Suppressor macrophage treated with lipopolysaccharide for 4 hours (primary cell): ENCODE measurements at places on chromosomes 3 and 15.
A peak's percentile ranks its signal among the peaks of the same experiment; 100 is the strongest.

DNA sequence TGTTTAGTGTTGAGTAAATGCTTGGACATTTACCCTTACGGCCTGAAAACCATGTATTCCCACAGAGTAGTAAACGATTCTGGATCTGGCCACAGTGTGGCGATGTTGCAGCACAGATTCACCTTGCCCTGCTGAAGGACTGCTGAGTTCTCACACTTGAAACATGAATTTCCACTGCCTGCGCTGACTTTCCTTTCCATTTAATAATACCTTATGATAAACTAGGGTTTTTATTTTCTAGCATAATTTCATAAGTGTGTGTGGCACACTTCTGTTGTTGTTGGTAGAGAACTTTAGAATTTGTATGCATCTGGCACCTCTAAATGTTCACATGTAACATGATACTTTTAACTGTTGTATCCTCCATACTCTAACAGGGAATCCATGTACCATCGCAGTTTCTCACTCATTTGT is 53.9 kb downstream of the C3orf38 start:
- peak; percentile 65 for DNase-seq

- DNase-seq: no peak
These were observed 557.9 kb upstream of the ZNF385D start for GRCh38 chr3:22308871-22309270.

- peak; percentile 25 for DNase-seq
These were observed 20.9 kb upstream of the SSUH2 start for GRCh38 chr3:8665407-8665896.

DNA sequence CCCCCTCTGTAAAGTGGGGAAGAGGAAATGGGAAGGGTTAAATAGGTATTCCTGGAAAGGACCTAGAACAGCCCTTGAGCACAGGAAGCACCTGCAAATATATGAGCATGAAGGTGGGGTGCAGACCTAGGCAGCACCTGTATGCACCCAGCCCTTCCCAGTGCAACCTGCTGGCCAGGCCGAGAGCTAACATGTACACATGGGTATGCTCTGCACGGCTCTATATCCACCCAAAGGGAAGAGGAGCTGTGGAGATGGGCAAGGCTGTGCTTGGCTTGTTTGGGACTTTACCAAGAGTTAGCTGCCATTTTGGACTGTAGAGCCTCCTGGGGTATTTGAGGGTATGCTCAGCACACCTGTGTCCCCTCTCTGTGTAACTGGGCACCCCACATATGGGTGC is 171.2 kb downstream of the KLF13 start:
- no peak for DNase-seq

DNA sequence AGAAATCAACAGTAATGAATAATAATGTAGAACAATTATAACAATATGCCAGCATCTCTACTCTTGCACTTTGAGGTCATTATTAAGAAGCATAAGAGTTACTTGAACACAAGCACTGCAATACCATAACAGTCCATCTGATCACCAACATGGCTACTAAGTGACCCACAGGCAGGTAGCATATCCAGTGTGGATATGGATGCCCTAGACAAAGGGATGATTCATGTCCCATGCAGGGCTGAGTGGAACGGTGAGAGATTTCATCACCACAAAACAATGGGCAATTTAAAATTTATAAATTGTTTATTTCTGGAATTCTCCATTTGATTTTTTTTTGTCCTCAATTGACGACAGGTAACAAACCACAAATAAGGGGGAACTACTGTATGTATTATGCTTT is 107.7 kb upstream of the TSC22D2 start:
- no peak for DNase-seq
